Stimulated activated naive CD4-positive, alpha-beta T cell (primary cell): ENCODE measurements at places on chromosomes 1 and 21.
A peak's percentile ranks its signal among the peaks of the same experiment; 100 is the strongest.

DNA sequence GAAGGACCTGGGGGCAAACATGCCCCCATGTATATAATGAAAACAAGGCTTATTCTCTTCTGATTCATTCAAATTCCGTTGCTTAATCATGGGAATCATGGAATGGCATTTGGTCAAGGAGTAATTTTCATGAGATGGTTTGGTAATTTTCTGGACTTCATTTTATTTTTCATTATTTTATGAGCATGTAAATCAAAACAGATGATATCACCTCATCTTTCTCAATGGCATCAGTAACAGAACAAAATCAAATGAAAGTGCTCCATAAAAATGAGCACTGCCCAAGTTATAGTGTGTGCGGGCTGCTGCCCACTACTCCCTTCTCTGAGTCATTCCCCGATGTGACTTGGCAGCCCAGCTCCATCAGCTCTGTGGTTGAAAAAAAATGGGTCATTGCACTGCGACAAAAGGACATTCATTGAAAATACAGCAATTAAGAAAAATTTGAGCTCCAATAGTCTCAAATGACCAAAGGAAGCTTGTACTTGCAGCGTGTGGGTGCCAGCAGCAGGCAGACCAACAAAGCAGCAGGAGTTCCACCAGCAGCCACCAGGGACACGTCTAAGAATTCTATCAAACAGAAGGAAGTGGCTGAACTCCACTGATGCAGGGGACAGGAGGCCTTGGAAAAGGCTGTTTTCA lies 84.3 kb upstream of the VAV3 start:
- no peak for DNase-seq

DNA sequence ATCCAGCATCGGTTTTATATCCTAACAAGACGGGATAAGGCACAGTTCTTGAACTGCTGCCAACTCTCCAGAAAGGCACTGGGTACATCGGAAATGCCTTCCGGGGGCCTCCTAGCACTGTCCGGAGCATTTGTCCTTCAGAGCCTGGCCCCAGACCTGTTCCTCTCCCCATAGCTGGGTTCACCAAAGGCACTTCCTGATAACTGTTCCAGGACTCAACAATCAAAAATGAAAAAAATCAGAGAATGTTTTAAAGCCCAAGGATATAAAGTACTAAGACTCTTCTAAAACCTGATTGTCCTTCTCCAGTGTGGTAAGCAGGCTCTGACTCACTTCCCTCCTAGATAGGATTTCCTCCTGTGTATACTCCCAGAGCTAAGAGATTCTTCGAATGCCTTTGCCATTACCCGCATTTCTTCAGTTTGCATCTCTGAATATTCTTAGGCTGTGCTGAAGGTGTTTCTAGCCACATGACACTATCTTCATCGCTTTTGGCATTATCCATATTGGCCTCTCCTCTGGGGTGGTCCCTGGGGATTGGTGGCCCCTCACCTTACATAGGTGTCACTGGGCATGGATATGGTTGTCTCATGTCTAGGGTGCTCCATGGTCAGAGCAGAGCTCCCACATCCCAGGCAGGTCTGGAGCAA lies 112.9 kb downstream of the ZBTB18 start:
- DNase-seq: no peak

DNA sequence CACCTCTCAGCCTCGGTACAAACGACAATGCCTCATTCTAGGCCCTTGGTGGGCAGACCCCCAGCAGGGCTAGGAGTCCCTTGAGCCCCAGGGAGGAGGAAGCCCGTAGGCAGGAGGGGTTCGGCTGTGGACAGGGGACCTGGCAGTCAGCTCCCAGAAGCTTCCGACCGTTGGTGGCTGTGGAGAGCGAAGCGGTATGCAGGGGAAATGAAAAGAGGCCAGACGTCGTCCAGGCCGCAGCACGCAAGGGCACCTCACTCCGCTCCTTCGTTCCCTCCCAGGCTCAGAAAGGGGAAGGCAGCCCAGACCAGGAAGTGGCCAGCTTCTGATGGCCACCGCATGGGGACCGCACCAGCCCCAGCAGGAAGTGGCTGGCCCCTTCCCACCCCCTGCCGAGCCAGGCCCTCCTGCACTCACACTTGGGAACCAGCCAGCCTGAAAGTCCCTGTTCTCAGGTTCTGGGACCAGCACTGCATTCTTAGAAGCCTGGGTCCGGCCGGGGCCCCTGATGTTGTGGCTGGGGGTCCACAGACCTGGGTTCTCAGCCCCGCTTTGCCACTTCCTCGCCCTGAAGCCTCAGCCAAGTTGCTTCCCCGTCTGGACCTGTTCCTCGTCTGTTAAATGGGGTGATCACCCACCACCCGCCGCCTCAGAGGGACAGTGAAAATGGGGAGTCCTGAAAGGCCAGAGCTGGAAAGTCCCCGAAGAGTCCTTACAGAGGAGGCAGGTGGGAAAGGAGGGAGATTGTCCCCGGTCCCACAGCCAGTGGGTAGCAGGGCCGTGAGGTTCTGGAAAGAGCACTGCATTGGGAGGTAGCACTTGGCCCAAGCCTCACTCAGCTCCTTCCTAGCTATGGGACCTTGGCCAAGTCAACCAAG lies 104.0 kb upstream of the RUNX3 start:
- DNase-seq: no peak

DNA sequence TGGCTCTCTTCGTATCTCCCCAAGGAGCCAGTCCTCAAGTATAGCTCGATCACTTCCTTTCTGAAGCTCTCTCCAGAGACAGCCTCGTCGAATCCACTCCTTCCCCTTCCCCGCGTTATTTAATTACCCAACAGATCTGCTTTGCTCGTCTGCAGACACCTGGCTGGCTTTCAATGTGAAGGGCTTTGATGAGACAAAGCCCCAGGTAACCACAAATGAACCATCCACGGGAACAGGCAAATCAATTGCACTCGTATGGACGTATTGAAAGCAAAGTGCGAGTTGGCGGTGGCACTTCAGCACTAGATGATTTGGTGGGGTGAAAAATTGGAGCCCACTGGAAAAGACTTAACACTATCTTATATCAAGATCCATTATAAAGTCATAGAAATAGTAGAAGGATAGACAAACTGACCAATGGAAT lies 364 bp upstream of the BCAR3 start:
- DNase-seq: no peak

DNA sequence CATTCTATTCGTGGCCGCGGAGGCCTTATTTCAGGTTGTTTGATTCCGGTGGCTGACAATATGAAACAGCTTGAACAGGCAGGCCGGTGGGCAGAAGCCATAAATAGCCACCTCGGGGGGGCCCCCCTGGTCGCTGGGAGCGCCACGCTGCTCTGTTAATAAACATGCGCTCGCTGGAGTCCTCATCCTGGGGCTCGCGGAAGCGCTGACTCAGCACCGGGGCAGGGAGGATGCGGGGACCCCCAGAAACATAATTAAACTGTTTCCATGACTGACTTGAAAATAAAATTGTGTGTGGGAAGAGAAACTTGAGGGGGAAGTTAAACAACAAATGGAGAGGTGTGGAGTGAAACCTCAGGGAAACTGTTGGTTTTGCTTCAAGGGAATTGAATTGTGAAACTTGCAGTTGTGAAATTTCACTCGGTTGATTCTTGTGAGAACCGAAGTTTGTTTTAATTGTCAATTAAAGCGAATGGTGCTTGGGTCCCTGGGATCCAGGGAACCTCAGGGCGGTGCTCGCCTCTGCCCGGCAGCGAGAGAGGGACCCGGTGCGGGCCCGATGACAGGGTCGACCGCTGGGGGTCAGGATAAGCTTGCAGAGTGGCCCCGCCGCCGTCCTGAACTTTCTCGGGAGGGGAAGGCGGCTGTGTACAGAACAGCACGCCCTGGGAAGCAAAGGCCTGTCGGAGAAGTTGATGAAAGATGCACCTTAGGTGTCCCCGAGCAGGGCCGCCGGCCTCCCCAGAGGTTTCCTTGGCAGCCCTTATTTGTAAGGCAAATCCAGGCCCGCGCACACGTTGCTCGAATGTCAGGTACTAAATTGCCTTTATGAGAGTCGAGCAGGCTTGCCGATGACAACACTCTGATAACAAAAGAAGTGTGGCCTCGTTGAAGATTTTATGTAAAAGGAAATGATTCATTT lies 176.9 kb upstream of the LMO4 start:
- no peak for DNase-seq

DNA sequence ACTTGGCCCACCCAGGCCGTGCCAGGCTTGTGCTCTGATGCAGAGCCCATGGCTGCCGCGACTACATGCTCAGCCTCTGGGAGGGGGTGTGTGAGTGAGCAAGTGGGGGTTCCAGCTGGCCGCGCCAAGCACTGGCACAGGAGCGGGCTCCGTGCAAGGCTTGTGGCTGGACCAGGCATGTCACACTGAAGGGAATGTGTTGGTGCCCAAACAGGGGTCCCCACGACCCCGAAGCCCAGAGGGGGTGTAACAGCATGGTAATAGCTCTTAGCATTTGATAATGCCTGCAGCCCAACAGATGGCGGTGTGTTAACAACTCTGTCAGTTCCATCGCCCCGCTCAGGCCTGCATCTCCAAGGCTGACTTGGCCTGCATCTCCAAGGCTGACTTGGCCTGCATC lies 38.3 kb upstream of the CD46 start:
- no peak for DNase-seq

DNA sequence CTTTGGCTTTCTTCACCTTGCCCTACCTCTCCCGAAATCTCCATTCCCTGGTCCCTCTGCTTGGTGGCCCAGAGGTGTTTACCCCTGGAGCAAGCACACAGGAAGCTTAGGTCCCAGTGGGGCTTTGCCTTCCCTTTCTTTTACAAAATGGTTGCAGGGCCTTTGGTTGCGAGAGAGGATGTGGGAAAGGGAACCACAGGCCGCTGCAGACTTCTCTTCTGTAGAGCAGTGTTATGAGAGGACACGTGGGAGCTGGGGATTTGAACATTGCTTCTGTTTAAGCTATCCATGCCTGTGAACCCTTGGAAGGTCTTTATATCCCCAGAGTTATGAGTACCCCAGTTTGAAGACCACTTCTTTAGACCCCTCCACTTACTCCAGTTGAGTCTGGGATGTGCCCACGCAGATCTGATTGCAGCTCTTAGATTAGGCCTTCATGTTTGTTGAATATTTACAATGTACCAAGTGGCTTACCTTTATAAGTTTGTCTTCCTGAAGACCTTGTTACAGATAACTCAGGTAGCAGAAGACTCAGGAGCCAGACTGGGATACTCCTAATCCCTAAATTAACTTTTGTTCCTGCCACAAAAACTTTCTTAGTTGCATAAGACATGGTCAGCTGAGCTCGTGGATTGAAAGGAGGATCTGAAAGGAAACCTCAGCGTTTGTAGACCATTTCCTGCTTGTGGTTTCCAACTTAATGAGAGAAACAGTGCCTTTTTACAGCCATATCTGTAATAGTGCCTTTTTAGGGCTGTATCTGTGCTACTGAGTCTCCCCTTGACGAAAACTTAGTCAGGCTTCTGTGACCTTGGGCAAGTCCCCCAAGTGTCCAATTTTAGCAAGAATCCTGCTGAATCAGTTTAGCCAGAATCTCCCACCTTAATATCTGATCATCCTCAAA lies 21.9 kb upstream of the IVNS1ABP start:
- DNase-seq: peak; percentile 4

DNA sequence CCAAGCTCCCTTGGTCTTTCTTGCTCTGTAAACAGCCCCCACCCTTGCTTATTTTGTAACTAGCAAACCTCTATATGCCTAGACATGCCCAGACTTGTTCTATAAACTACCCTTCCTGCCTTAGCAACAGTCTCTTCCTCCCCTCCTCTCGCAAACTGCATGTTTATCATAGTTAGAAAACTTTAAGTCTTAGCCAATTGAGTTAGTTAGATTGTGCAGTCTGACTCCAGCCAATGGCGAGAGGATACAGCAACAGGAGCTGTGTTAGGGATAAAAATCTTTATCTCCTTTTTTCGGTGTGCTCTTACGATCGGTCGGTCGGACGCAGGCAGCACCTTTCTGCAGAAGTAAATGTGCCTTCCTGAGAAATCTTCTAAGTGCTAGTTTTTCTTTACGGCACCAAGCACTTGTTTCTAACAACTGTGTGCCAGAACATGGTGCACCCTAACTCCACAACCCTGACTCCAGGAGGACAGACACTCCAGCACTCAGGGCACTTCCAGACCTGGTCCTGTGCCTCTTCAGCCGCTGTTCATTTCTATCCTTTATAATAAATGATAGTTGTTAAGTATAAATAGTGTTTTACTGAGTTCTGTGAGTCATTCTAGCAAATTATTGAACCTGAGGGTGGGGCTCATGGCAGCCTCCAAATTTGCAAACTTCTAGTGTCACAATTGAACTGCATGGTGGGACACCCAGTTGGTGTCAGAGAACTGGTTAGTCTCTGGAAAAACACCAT lies 25.7 kb upstream of the GNG4 start:
- DNase-seq: no peak

GRCh38 chr21:46097336-46098293 lies at the start of gene COL6A2:
TSS of gene COL6A2 (plus strand) at chr21:46098112.
- peak; percentile 33 for DNase-seq

GRCh38 chr1:119808972-119809550 lies 2.2 kb downstream of the REG4 start:
- DNase-seq: peak; percentile 45

DNA sequence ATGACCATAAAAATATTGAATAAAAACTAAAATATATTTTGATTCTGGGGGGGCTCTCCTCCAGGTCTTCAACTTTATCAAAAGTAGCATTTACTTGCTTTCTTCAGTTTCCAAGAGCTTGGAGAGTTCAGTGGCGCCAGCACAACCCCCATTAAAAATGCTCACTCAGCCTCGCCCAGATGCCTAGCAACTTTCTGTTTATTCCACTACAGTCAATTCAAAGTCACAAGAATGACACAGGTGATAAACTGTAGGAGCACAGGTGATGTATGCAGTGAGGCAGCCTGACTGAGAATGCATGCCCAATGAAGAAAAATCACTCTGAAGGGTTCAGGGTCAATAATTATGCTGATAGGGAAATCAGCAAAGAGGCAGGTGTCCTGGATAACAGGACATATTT lies 159.4 kb upstream of the ATP1B1 start:
- DNase-seq: no peak

GRCh38 chr1:15974855-15975254 lies 1.0 kb downstream of the ZBTB17 start:
- DNase-seq: no peak

DNA sequence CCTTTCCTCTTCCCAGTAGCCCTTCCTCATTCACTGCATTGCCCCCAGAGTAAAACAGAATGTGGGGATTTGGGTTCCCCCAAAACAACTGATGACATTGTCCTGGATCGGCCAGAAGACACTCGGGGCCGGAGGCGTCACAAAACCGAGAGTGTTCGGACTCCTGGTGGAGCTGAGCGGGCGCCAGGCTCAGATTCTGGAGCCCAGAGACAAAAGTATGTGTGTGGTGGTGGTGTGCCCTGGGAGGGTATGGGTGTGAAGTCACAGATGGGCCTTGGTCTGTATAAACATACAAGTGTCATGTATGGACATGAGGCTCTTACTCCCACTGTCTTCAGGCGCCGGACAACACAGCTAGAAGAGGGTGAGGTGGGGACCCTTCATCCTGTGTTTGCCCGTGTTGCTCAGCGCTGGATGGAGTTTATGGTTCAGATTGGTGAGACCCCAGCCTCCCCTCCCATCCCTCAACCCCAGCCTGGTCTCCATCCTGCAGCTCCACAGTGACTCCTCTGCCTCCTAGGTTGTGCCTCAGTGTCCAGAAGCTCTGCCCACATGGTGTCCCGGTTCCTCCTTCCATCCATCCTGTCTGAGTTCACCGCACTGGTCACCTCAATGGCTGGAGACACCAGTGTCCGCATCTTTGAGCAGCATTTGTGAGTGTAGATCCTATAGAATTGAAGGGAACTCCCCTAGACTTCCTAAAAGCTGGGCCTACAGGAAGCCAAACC lies 12.4 kb downstream of the HYI start:
- no peak for DNase-seq
